ENCODE measurements at places on chromosomes 5 and 9.

- ATAC-seq, result peak; percentile 89
Measured at GRCh38 chr5:143244000-143244736, 159.3 kb downstream of the NR3C1 start.

DNA sequence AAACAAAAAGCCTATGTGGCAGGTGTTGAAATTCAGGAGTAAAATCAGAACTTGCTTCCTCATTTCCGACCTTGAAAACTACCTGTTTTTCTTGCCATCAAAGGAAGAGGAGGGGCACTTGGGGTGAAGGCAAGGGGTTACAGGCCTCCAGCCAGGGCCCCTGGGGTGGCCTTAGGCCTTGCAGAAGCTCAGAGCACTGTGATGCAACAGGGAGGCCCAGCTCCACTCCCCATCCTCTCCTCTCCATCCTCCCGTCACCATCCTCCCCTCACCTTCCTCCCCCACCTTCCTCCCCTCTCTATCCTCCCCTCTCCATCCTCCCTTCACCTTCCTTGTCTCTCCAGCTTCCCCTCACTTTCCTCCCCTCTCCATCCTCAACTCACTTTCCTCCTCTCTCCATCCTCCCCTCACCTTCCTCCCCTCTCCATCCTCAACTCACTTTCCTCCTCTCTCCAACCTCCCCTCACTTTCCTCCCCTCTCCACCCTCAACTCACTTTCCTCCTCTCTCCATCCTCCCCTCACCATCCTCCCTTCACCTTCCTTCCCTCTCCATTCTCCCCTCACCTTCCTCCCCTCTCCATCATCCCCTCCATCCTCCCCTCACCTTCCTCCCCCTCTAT is 111.6 kb downstream of the WNK2 start:
- ATAC-seq, result no peak

DNA sequence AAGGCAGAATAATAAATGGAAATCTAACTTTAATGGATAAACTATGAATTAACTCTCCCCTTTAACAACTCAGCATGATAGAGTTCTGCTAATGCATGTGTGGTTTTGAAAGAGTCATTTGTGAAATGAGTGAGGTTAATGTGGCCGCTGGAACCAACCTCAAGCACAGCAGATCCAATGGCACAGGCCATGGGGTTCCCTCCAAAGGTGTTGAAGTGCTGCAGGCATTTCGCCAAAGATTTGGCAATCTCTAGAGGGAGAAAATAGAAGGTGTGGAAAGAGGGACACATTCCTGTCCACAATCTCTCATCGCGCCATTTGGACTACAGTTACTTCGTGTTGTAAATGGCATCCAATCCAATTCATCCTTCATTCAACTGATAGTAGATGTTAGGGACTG is 35.0 kb downstream of the AGXT2 start:
- no peak for ATAC-seq

DNA sequence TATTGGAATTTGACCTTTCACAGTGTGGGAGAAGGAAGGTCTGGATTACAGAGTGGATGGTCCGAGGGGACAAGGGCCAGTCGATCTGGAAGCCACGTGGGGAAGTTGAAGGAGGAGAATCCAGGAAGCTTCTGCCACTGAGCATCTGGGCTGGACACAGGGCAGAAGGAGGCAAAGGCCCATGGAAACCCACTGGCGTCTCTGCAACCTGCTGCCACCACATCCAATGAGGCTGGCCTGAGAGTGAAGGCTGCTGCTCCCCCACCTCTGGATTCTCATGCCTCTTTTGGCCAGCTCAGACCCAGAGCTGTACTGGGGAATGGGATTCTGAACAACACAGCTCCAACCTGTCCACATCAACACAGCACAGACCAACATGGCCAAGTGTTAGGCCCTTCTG is 48.9 kb upstream of the BOD1 start:
- no peak for ATAC-seq

- ATAC-seq, result no peak
Measured at GRCh38 chr9:89920951-89921350, 316.1 kb downstream of the GADD45G start.

GRCh38 chr5:39143151-39143860 is 69.1 kb upstream of the RICTOR start:
- ATAC-seq, result no peak

DNA sequence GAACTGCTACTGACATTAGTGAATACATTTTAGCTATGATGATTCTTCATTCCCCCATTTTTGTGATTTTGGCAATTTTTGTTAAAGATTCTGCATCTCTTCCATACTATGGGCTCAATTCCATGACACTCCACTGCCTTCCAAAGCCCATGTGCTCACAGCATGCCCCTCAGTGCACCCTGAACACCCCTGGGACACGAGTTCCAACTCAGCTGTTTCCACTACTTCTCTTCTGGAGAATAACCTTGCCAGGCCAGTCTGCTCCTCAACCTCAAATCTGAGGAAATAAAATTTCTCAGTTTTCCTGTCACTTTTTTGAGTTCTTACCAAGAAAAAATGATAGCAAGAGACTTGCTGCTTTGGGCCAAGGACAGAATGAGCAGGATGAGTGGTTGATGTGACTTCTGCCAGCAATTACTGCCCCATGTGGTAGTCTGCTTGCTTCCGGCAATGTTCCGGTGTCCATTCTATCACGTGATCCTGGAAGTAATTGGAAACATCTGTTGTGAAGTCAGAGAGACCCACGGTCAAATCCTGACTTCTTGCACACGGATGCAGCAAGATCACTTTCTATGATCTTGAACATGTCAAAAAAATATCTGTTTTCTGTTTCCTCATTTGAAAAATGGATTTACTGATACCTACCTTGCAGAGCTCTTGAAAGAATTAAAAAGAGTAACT is 58.3 kb downstream of the EGFLAM start:
- ATAC-seq, result peak; percentile 77

DNA sequence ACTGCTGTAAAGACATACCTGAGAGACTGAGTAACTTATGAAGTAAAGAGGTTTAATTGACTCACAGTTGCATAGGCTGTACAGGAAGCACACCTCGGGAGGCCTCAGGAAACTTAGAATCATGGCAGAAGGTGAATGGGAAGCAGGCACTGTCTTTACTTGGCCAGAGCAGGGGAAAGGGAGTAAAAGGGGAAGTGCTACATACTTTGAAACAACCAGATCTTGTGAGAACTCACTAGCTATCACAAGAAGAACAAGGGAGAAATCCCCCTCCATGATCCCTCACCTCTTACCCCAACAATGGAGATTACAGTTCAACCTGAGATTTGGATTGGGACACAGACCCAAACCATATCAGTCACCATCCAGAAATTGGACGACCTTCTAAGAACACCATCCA is 1285.8 kb upstream of the CDH9 start:
- no peak for ATAC-seq

GRCh38 chr5:16585041-16585667 is 31.6 kb downstream of the RETREG1 start:
- ATAC-seq, result peak; percentile 65

DNA sequence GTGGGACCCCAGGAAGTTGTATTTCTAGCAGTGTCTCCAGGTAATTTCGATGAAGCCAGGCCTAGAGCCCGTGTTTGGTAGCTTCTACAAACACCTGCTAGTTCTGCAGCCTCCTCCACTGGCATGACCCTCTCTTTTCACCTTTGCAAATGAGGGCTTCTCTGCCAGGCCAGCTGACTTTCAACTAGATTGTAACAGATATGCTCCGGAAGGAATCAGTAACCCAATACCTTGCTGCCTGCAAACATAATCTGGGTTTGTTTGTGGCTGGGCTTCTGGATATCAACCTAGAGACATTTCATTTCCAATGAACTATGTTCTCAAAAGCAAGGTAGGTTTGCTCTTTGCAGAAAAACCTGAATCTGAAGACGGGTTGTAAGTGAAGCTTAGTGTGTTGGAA is 354.8 kb downstream of the DMRT2 start:
- ATAC-seq, result no peak

GRCh38 chr5:130078661-130079060 is 174.4 kb downstream of the CHSY3 start:
- no peak for ATAC-seq

GRCh38 chr9:137318602-137319001 is 16.5 kb upstream of the NRARP start:
- ATAC-seq, result no peak

GRCh38 chr9:87667164-87667738 is 58.7 kb upstream of the CTSL start:
- no peak for ATAC-seq

DNA sequence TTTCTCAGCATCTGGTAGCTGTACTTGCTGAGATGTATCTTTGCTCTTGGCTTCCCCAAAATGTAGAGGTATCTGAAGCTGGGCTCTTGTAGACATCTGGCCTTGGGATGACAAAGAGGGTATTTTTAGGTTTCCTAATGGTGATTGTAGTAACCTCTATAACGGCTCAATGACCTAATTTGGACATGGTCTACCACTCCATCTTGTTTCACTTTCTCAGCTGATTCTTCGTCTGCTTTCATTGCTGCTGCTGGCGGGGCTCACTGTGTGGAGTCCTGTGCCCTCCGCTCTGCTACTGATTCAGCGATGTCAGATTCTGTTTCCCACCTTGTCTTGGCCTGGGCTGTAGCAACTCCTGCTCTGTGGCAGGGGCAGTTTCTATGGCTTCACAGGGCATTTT is 12.7 kb upstream of the MARCHF11 start:
- no peak for ATAC-seq

DNA sequence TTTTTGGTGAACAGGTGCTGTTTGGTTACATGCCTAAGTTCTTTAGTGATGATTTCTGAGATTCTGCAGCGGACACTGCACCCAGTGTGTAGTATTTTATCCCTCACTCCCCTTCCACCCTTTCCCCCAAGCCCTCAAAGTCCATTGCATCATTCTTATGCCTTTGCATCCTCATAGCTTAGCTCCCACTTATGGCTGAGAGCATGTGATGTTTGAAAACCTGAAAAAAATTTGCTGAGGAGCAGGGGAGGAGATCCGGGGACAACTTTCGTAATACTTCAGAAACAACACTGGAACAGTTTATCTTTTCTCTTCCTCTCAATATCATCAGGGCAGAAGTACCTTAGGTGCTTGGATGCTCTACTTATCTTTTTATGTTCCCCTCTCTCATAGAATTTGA is 226.4 kb downstream of the ADAMTS6 start:
- ATAC-seq, result no peak

- peak; percentile 67 for ATAC-seq
Measured at GRCh38 chr5:43017428-43017815, 22.7 kb downstream of the ANXA2R start.

GRCh38 chr9:113499876-113500497 is 36.5 kb downstream of the RGS3 start:
- no peak for ATAC-seq

DNA sequence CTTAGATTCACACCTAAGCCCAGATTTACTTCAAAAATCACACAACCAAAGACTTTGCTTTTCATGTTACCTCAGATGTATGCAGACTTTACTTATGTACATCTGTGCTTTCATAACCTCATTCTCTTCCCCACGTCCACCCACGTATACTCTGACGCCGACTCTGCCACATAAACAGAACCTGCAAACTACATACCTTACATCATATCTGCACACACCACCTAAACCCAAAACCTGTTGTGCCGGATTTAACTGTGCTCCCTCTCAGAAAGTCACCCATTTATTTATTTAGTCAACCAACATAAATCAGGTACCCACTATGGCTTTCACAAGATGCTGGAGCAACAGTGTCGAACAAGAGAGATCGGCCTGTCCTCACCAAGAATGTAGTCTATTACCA is 1.0 kb upstream of the DPYSL3 start:
- no peak for ATAC-seq

DNA sequence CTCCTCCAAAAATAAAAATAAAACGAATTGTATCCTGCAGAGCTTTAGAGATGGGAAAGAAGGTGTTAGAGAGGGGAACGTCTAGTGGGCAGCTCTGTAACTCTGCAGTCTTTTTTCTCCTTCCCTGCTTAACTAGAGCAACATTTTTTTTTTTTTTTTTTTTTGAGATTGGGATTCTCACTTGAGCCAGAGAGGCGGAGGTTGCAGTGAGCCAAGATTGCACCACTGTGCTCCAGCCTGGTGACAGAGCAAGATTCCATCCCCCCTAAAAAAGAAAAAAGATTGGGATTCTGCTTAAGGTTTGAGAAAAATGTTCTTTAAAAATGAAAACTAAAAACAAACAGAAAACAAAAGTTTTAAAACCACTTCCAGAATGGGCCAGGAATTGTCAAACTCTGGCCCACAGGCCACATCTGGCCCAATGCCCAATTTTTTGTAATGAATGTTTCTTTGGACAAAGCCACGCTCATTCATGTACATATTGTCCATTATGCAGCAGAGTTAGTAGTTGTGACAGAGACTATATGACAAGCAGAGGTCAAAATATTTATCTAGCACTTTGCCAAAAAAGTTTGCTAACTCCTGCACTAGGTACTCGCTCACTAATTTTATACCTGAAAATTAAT is 98.5 kb downstream of the ZCCHC7 start:
- no peak for ATAC-seq

GRCh38 chr5:77953374-77953773 is 177.2 kb upstream of the TBCA start:
- no peak for ATAC-seq

DNA sequence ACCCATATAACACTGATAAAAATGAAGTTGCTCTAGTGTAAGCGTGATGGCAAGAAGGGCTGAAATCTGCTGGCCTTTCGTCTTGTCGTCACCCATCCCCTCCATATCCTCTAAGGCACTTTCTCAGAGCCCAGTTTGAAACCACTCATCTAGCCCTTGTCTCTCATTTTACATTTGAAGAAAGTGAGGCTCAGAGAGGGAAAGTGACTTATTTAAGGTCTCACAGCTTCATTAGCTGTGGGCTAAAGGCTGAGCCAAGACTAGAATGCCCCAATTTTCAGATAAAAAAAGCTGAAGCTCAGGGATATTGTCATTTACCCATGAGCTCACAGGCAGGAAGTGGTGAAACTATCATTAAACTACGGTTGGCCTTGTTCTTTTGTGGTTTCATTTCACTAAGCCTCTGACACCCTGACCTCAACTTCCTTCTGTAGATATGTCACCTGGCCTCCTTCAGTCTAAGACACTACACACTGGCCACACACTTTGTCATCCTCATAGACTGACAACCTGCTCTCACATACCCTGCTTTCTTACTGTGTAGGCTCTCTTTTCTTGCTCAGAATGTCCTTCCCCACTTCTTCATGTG is 176.7 kb upstream of the DMAC1 start:
- no peak for ATAC-seq

GRCh38 chr9:130624154-130624553 is 40.2 kb upstream of the PRDM12 start:
- ATAC-seq, result no peak

DNA sequence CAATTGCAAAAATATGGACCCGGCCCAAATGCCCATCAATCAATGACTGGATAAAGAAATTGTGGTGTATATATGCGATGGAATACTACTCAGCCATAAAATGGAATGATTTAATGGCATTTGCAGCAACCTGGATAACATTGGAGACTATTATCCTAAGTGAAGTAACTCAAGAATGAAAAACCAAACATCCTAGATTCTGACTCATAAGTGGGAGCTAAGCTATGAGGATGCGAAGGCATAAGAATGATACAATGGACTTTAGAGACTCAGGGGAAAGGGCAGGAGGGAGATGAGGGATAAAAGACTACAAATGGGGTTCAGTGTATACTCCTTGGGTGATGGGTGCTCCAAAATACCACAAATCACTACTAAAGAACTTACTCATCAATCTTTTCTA is 247.6 kb upstream of the FBXL7 start:
- ATAC-seq, result no peak

GRCh38 chr9:96320749-96321280 is 18.8 kb upstream of the HSD17B3 start:
- no peak for ATAC-seq

Measured in SK-N-SH treated with all-trans-retinoic acid at 6 μM for 48 hours (cell line).